Calu3 (cell line): ENCODE measurements at places on chromosomes 4 and X.
A peak's percentile ranks its signal among the peaks of the same experiment; 100 is the strongest.

GRCh38 chr4:28842271-28842670 lies 1877.9 kb upstream of the PCDH7 start:
- DNase-seq: no peak

GRCh38 chrX:141278306-141278705 lies 36.0 kb upstream of the SPANXC start:
- peak; percentile 1 for DNase-seq

DNA sequence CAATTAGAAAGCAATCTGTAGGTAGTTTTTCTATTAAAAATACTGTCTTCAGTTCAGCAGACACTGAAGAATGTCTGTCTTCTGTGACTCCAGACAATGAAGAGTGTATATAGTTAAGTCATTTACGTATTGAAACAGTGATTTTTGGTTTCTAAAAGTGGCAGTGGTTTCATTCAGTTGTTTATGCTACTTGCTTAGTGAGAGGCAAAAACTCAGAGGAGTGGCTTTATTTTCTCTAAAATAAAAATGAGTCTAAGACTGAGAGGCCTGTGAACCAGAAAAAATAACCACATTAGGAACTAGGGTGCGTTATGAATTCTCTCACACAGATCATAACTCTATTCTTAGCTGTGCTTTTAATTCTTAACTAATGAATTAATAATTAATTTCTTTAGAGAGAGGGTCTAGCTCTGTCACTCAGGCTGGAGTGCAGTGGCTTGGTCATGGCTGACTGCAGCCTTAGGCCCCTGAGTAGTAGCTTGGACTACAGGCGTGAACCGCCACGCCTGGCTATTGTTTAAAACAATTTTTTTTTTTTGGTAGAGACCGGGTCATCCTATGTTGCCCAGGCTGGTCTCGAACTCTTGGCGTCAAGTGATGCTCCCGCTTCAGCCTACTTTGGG lies 31.4 kb downstream of the FREM3 start:
- no peak for DNase-seq

DNA sequence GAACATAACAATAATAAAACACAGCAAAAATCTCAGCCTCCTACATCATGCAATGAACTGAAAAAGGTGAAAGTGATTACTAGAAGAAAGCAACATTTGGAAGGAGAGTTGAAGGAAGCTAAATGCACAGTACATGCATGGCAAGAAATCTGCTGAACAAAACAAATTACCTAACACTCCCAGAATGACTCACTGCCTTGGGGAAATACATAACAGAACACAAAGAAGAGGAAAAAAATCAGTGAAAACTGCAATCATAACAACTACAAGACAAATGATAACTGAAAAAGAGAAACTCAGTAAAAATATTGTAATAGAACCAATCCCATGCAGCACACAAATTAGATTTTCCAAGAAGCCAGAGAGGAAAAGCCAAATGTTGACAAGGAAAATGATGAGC lies 1513.2 kb downstream of the ARAP2 start:
- DNase-seq: no peak
